Epithelial cell of prostate (primary cell): ENCODE measurements at places on chromosomes 5 and 9.

- no peak for DNase-seq
These were observed 2.1 kb upstream of the CDH10 start for GRCh38 chr5:24646915-24647314.

DNA sequence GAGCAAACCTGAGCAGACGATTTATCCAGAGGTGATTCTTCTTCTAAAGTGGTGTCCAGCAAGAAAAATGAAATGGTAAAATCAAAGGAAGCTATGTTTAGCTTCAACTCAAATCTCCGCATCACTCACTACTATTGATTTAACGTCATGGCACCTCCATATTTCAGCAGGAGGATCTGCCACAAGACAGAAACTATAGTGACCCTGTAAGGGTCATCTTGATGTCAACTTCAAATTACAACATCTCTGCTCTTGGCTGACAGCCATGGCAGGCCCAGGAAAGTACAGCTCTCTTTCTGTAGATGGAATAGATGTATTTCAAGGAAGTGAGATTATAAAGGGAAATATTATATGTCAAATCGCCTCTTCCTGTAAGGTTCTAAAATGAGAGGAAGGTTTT is 10.1 kb upstream of the EFNA5 start:
- DNase-seq, result no peak

GRCh38 chr9:77304543-77304942 is 127.2 kb downstream of the VPS13A start:
- no peak for DNase-seq

GRCh38 chr9:75108571-75108970 is 20.3 kb downstream of the OSTF1 start:
- no peak for DNase-seq

DNA sequence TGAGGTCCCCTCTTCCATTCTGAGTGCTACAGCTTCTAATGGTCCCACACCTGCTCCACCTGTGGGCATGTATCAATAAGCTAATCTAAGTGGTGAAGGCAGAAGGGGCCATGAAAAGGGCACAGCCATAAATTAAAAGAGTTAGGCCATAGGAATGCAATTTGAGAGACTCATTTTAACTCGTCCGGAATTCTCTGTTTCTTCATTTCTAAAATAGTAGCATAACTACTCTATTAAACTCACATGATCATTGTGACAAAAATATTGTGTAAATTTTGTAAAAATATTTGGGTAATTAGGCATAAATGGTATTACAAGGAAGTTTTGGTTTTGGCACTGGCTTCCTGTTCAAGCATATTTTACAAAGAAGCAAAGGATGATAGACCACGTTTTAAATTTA is 103.1 kb upstream of the TXNDC8 start:
- DNase-seq, result no peak

- no peak for DNase-seq
These were observed 58.8 kb downstream of the ZNF366 start for GRCh38 chr5:72448368-72448767.

GRCh38 chr5:179820127-179820482 is 600 bp upstream of the SQSTM1 start:
- DNase-seq, result no peak

DNA sequence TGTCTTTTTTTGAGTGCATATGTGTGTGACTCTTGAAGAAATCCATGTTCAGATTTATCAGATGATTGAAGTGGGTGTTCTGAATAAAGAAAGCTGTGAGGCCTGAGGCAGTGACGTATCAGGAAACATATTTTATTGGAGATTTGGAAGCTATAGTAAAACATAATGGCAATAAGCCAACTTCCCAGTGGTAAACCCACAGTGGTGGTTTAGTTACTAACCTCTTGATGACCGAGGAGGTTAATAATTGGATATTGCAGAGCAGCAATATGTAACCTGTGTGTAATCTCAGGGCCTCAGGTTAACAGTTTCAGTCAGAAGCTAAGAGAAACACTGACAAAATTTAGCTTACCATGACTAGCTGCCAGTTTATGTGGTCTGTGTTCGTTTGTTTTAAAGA is 6.9 kb downstream of the RGMB start:
- DNase-seq, result no peak
